ENCODE measurements at places on chromosomes 4 and X.

DNA sequence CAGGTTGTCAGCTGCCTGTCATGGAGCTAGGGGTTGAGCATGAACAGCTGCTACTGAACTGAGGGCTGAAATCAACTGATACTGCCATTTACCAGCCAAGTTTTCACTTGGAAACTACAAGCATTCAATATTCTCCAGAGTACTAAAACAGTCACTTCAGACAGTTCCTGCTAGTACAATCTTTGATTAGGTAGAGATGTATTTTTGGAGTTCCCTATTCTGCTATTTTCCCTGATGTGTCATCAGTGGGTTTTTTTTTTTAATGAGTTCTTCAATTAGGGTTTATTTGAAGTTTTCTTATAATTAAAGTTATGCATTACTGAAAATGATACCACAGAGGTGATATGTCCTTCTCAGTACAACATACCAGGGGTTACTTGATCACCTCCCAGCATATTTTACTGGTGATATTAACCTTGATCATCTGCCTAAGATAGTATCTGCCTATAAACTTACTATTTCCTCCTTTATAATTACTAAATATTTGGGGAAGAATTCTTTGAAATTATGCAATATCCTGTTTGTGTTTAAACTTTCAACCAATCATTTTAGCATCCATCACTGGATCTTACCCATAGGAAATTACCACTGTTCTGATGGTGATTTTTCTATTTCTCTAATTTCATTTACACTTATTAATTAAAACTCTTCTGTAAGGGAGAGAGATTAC lies 13.6 kb downstream of the PDCL2 start:
- DNase-seq = no peak

- DNase-seq = no peak
Measured at GRCh38 chr4:110869862-110870572, 247.1 kb upstream of the PITX2 start.

DNA sequence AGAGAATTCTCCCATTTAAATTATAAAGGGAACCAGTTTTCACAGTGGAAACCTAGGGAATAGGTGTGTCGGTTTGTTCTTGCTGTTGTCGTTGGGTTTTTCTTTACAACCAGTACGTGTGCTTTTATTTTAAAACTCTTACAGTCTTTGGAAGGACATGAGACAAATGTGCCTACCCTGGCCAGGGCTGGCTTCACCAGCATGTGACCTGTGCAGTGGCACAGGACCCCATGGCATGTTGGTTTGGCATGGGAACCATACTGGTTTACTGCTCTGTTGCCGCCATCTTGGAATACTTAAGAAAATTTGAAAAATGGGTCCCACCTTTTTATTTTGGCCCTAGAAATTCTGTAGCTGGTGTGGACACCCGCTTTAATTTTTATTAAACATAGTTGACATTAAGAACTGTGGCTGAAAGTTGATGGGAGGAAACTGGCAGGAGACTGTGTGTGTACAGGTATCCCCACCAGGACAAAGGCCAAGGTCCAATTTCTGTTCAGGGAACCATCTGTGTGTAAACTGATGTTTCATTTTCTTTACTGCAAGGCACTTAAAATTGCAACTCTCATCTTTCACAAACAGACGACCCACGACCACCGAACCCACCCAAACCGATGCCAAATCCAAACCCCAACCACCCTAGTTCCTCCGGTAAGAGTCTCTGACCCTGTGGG lies 28.8 kb downstream of the CD99 start:
- no peak for DNase-seq

DNA sequence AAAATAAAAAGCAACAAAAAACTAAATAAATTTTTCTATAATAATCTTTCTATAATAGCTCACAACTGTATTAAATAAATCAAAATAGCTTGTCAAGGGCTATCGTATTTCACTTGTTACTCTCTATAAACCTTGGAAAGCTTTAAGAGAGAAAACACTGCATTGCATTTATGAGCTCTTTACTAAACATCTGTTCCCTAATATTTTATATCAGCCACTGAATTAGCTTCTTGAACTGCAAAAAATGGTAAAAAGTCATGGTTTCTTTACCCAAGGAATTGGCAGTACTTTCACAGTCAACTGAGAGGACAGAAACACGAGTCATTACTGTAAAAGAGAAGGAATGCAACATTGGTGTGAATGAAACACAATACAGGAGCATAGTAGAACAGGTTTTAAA lies 671.2 kb downstream of the PCDH18 start:
- no peak for DNase-seq

DNA sequence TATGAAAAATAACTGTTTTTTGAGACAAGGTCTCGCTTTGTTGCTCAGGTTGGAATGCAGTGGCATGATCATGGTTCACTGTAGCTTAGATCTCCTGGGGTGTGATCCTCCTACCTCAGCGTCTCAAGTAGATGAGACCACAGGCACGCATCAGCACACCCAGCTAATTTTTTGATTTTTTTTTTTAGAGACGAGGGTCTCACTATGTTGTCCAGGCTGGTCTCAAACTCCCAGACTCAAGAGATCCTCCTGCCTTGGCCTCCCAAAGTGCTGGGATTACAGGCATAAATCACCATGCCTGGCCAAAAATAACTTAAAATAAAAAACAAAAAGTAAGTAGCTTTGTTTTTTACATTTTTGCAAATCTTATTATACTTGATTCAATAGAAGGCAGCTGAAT lies 63.3 kb downstream of the NOCT start:
- DNase-seq = no peak

- no peak for DNase-seq
Measured at GRCh38 chrX:120016068-120016441, 61.4 kb downstream of the RHOXF2B start.

DNA sequence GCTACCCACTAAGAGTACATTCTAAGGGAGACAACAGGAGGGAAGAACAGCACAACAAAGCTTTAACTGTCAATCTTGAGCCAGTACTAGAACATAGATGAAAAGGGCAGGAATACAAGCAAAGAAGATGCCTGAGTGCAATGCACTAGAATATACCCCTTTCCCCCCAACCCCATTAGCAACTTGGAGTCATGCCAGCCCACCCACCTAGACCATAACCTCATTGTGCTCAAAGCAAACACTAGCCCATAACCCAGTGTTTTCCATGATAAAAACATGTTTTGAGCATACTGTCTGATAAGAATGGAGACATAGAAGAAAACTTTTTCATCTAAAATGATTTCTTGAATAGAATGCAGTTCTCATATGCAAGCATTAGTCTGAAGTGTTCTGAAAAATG lies 183.2 kb downstream of the RAP1GDS1 start:
- DNase-seq = no peak

All from HS-27A (cell line).